ENCODE measurements at places on chromosomes 6 and 20.
A peak's percentile ranks its signal among the peaks of the same experiment; 100 is the strongest.

GRCh38 chr6:74041420-74041819 lies 345.4 kb downstream of the CD109 start:
- no peak for ATAC-seq

GRCh38 chr20:60749804-60750602 lies 502.1 kb upstream of the CDH4 start:
- no peak for ATAC-seq

- no peak for ATAC-seq
Observed at GRCh38 chr6:133817460-133818047, 71.4 kb upstream of the TCF21 start.

DNA sequence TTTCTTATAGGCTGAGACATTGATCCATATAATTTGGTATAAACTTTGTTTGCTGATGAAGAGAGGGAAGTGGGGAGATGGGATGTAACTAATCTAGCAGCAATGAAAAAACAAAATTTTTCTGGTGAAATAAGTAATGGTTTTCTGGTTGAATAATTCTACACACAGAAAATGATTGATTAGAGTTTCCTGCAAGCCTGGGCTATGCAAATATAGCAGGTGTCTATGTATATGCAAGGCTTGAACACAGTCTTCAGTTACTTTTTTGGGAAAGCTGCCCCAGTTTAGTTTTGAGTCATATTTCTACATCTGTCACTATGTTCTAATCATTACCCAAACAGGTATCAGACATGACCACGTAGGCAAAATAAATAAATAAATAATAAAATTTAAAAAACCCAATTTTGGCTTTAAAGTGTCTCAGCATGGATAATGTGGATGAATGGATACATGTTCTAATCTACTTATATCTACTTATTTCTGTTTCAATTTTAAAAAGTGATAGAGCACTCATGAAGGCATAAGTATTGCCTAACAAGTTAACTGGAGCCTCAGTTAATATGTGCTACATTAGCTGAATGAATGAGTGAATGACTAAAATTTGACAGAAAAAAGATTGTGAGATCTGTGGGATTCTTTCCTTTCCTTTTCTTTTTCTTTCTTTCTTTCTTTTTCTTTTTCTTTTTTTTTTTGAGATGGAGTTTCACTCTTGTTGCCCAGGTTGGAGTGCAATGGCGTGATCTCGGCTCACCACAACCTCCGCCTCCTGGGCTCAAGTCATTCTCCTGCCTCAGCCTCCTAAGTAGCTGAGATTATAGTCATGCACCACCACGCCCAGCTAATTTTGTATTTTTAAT lies 37.2 kb upstream of the TFB1M start:
- ATAC-seq = no peak

- peak; percentile 37 for ATAC-seq
Observed at GRCh38 chr20:1469925-1470571, 3.4 kb upstream of the NSFL1C start.

DNA sequence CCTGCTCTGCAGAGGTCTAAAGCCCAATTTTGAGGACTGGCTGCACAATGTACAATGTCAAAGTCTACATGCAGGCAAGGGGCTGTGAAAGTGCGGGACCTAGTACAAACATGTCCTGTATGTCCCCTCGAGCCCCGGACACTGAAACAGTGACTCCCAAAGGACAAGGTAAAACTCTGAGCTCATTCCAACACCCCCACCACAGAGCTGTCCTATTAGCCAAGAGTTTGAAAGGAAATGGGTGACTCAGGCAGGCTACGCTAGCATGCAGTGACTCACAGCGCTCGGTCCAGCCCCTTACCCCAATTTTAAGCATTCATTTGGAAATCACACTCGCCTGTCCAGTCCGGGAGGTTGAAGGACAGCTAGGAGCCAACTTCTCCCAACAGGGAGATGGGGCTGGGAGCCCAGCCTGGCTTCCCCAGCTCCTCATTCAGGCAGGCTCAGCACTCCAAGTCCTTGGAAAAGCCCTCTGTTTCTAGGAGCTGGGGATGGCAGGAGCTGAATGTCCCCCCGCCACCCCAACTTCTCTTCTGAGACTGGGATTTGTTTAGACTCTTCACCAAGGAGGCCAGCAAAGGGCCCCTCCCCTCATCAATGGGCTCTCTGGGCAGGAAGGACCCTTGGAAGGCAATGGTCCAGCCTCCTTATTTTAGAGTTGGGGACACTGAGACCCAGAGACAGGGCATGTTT lies 3.9 kb downstream of the SDC4 start:
- peak; percentile 62 for ATAC-seq

DNA sequence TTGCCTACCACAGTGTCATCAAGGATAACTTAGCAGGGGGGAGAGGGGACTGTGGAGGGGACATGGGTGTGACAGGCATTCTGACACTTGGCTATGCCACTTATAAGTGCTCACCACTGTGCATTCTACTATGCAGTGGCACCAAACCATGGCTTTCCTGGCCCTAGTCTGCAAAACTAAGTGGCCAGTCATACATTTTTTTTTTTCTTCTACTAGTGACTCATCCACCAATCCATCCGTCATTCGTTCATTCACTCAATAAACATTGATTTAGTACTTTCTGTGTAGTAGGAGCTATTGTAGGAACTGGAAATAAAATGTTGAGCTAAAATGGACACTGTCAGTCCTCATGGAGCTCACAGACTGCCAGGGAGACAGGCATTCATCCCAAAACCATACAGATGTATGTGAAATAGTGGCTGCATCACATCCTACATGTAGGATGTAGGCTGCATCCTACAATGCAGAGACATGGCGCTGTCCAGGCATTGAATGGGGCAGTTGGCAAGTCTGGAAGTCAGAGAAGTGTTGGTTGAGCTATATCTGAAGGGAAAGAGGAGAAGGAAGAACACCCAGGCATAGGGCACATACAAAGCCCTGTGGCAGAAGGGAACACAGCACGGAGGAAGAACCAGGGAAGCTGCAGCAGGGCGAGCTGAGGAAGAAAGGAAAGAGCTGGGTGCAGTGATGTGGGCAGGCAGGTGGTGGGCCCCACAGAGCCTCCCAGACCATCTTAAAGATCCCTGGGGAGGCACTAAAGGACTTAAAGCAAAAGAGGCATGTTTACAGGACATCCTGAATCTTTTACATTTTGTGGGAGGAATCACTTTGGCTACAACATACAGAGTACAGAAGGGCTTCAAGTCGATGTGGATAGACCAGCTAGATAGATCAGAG lies 224.4 kb downstream of the UST start:
- ATAC-seq = no peak

DNA sequence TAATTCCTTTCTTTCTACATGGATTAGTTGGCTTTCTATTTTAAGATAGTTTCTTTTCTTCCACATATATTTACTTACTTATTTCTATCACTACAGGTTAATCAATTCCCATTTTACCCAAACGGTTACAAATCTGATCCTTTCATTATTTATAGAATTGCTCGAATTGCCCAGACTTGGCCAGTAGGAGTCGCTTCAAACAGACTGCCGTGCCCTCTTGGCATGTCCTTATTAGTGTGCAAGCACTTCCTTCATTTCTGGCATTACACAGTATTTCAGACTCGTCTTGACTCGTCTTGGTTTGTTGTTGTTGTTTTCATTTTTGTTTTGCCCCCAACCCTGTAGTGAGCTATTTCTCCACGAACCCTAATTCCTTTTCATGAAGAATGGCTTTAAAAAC lies 74.6 kb downstream of the SAMD3 start:
- ATAC-seq = no peak

DNA sequence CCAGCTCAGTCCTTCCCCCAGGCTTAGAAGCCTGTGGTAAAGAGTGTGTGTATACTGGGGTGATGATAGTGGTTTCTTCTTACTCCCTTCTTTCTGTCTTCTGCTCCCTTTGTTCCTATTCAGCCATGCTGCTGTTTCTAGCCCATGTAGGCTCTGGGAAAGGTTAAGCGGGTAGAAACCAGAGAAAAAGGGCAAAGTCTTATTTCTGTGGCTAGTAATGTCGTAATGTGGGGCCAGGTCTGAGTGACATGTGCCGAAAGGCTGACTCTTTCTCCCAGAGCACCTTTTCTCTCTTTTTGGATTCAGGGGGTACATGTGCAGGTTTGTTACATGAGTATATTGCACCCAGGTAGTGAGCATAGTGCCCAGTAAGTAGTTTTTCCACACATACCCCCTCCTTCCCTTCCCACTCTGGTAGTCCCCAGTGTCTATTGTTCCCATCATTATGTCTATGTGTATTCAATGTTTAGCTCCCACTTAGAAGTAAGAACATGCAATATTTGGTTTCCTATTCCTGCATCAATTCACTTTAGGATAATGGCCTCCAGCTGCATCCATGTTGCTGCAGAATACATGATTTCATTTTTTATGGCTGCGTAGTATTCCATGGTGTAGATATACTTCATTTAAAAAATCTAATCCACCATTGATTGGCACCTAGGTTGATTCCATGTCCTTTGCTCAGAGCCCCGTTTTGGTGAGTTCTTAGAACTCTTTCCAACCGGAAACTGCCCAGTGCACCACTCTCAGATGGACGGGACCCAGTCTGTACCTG lies 74.3 kb downstream of the EFHC1 start:
- ATAC-seq = no peak

- ATAC-seq = no peak
Observed at GRCh38 chr6:52620906-52621190, 44.0 kb upstream of the TRAM2 start.

DNA sequence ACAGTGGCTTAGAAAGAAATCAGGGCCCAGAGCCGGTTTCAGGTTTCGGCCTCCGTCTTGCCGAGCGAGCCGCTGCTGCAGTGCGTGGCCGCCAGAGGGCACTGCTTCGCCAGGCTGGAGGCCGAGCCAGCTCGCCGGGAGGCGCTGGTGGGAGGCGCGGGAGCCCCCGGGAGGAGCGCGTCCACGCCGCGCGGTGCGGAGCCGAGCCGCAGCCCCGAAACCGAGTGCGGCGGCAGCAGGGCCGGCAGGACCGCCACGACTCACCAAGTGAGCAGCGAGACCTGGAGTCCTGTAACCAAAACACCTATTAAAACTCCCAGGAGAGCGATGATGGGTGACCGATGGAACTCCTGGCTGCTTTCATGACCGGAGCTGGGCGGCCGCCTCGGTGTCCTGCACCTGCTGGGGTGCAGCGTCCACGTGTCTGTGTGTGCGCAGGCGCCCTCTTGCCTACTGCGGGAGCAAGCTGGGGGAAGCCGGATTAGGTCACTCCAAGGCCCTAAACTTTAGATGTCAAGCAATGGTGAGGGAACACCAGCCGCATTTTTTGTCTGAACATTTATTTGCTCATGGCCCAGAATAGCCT lies 186.9 kb upstream of the UST start:
- peak; percentile 80 for ATAC-seq
